Spleen (tissue), 13 donors: ENCODE measurements at places on chromosomes 13 and 19. TPM values are rescaled to one million over a fixed set of nuclear protein-coding genes. Genes with fewer than 3 reads are reported as not detected.

GRCh38 chr13:35618565-35619083, 142.1 kb upstream of the MAB21L1 start:
- no peaks in the 10 kb centered on the region for H3K27me3 ChIP-seq
- H3K27ac ChIP-seq, result no peak overlapping the region
- H3K4me3 ChIP-seq, result no peak overlapping the region
- H3K36me3 ChIP-seq, result no peaks in the 10 kb centered on the region
- DNase-seq, result no peak

GRCh38 chr13:45276913-45277312, 64.1 kb downstream of the TPT1 start:
- no peak for DNase-seq
- H3K4me3 ChIP-seq, result no peak overlapping the region
- H3K27ac ChIP-seq, result no peak overlapping the region
- H3K27me3 ChIP-seq, result no peaks in the 10 kb centered on the region

DNA sequence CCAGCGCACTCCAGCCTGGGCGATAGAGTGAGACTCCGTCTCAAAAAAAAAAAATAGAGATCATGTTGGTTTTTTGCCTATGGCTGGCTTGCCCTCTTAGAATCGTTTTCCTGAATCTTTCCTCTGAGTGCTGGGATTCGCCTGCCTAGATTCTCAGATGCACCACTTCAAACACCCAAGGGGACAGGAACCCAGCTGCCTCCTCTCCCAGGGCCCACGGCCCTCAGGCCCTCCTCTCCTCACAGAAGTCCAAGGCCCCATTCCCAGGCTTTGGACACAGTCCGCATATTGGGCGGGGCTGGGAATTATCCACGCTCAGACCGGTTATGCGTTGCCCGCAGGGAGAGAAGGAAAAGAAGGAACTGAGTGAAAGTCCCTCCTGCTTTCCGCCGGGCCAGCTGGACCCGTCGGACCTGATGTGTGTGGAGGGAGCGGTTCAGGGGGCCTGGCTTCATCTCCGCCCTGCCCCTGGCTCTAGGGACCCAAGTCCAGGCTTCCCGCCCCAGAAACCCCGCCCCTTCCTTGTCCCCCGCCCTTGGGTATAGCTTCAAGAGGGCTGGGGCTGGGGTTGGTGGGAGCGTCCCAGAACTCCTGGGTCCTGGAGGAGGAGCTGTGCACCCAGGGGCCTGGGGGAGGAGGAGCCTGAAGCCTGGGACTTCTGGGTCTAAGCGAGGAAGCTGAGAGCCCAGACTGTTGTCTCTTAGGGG, 5.8 kb downstream of the PPFIA3 start:
- no peak overlapping the region for H3K27ac ChIP-seq
- no peak overlapping the region for H3K4me3 ChIP-seq
- H3K36me3 ChIP-seq, result no peaks in the 10 kb centered on the region
- peaks cover 3% of the 10 kb centered on the region for H3K27me3 ChIP-seq

DNA sequence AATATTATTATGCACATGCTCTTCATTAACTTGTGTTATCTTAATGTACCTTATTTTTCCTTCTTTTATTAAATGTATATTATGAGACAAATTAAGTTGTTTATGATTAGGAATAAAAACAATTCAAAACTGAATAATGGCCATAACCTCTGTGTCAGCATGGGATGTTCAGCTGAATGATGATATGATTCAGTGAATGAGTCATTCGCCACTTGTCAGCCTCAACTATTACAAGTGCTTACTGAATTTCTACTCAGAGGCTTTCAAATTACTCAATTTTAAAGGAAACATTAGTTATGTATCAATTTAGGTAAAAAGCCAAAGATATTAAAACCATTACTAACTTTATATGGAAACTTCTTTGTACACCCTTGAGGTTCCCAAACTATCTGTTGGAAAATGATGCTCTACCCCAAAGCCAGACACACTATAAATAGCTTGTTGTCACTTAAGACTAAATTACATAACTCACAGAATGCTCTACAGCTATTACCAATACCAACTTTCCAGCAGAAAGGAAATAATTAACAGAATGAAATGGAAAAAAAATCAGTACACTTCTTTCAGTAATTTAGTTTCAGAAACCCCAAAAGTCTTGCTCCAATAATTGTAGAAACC, 14.4 kb downstream of the LIG4 start:
- H3K4me3 ChIP-seq, result no peak overlapping the region
- no peak for DNase-seq
- no peak overlapping the region for H3K27ac ChIP-seq
- no peaks in the 10 kb centered on the region for H3K36me3 ChIP-seq

GRCh38 chr19:13003081-13003480, 7.8 kb downstream of the NFIX start:
- no peaks in the 10 kb centered on the region for H3K4me1 ChIP-seq
- no peaks in the 10 kb centered on the region for H3K27me3 ChIP-seq
- no peak for DNase-seq
- no peak overlapping the region for H3K27ac ChIP-seq

GRCh38 chr13:44564936-44565335, 11.2 kb downstream of the TSC22D1 start:
- no peaks in the 10 kb centered on the region for H3K4me1 ChIP-seq
- H3K36me3 ChIP-seq, result no peaks in the 10 kb centered on the region
- no peak overlapping the region for H3K27ac ChIP-seq

- H3K4me3 ChIP-seq, result no peak overlapping the region
- H3K4me1 ChIP-seq, result no peaks in the 10 kb centered on the region
- H3K36me3 ChIP-seq, result peaks cover 59% of the 10 kb centered on the region
- H3K27ac ChIP-seq, result no peak overlapping the region
Measured at GRCh38 chr19:47699360-47699917, 13.8 kb upstream of the EHD2 start.

- H3K36me3 ChIP-seq, result no peaks in the 10 kb centered on the region
- peaks cover 30% of the 10 kb centered on the region for H3K4me1 ChIP-seq
- peak; percentile 80 for DNase-seq
- peak within 1 kb of the TSS; percentile 32 for H3K4me3 ChIP-seq
Measured at GRCh38 chr19:11261971-11262839, at the start of gene DOCK6. Gene DOCK6, minus strand, starts transcription at chr19:11262524. Its CDS starts 84 bp downstream, at chr19:11262440.

Gene ZNF480
- 14.7 TPM for total RNA-seq

GRCh38 chr19:41821003-41821735, 23.3 kb downstream of the LYPD4 start:
- no peak overlapping the region for H3K4me3 ChIP-seq
- peak; percentile 66 for DNase-seq
- no peaks in the 10 kb centered on the region for H3K4me1 ChIP-seq
- no peak overlapping the region for H3K27ac ChIP-seq
- H3K27me3 ChIP-seq, result peaks cover 9% of the 10 kb centered on the region

DNA sequence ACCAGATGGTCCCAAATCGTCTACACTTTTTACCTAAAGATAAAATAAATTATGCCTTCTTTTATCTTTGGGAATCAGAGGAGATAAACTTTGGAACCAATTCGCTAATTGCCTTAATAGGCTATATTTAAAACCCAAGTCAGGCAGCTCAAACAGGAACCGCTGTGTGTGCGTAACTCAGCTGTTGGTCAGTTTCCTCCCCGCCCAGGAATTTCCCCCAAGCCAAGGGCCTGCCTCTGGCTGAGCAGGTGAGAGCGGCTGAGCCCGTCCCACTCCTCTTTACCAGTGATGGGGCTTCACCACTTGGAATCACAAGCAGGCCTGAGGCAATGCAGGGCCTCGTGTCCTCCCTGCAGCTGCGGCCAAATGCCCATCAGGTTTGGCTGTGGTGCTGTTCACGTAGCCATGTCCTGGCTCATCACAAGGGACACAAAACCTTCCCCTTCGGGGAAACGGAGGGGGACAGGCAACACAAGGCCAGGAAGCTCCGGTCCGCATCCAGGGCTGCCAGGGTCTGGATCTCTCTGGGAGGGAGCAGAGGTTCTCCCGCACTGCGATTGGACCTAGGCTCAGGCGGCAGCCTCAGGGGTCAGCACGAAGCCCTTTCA, 503 bp upstream of the SLC7A9 start:
- H3K36me3 ChIP-seq, result no peaks in the 10 kb centered on the region
- no peak overlapping the region for H3K27ac ChIP-seq
- DNase-seq, result peak; percentile 66
- H3K27me3 ChIP-seq, result no peaks in the 10 kb centered on the region

Gene GRK1
- not detected for total RNA-seq

Gene SERTAD1
- 16.2 TPM for total RNA-seq

GRCh38 chr13:27273658-27274425, 3.2 kb downstream of the RASL11A start:
- peaks cover 7% of the 10 kb centered on the region for H3K36me3 ChIP-seq
- no peak overlapping the region for H3K4me3 ChIP-seq
- peaks cover 8% of the 10 kb centered on the region for H3K4me1 ChIP-seq

DNA sequence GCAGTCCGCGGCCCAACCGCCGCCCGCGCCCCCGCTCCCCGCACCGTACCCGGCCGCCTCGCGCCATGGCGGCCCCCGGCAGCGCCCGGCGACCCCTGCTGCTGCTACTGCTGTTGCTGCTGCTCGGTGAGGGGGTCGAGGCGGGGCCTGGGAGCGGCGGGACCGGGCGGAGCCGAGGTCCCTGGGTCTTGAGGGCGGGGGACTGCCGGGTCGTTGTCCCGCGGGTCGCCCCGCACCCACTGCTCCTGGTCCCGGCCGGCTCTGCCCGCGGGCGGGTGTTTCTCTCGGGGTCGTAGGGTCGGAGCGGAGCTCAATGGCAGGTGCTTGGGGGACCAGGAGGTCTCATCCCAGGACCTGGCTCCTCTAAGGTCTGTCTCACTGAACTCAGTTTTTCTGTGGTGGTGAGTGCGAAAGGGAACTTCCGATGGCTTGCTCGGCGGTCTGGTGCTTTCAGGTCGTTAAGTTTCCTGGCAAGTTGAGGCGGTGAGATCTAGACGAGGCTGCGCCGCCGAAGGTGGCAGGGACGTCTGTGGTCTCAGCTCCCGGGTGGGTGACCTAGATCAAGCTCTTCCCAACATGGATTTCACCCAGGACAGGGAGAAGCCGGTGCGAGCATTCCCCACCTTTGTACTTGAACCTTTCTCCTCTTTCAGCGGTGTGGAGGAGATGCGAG, 467 bp downstream of the LAMP1 start:
- DNase-seq, result no peak
- H3K27ac ChIP-seq, result peak overlapping the region; percentile 91
- H3K4me3 ChIP-seq, result peak overlapping the region; percentile 88
- H3K4me1 ChIP-seq, result peaks cover 25% of the 10 kb centered on the region

GRCh38 chr13:46992383-46992952, 95.6 kb upstream of the HTR2A start:
- H3K27ac ChIP-seq, result no peak overlapping the region
- no peaks in the 10 kb centered on the region for H3K27me3 ChIP-seq
- DNase-seq, result no peak
- no peaks in the 10 kb centered on the region for H3K4me1 ChIP-seq
- H3K36me3 ChIP-seq, result no peaks in the 10 kb centered on the region

DNA sequence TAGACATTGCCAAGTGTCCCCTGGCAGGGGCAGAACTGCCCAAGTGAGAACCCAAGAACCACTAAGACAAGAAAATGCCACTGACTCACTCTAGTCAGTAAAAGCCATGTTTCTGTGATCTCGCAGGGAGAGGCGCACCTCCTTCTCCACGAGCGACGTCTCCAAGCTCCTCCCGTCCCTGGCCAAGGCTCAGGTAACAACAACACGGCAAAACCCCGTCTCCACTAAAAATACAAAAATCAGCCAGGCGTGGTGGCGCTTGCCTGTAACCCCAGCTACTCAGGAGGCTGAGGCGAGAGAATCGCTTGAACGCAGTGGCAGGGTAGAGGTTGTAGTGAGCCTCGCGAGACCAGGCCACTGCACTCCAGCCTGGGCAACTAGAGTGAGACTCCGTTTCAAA, 17.5 kb upstream of the USE1 start:
- H3K4me3 ChIP-seq, result no peak overlapping the region
- peaks cover 100% of the 10 kb centered on the region for H3K36me3 ChIP-seq
- no peak for DNase-seq
- no peak overlapping the region for H3K27ac ChIP-seq

DNA sequence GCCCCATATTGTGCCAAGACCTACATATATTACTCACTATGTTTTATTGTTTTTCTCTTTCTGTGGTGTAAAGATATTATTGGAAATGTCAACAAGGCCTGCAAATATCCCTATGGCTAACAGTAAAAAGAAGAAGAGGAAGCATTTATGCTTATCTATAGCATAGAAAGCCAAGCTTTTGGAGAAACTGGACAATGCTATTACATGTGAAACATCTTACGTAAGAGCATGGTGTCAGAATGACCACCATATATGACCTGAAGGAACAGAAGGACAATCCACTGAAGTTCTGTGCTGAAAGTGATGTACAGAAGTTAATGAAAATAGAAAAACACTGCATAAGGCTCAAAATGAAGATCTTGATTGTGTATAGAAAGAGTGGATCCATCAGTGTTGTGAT, 145.2 kb downstream of the KCTD12 start:
- no peak overlapping the region for H3K4me3 ChIP-seq
- no peaks in the 10 kb centered on the region for H3K36me3 ChIP-seq
- peaks cover 19% of the 10 kb centered on the region for H3K4me1 ChIP-seq

Gene ZNF69
- total RNA-seq, result 3.1 TPM

- no peaks in the 10 kb centered on the region for H3K36me3 ChIP-seq
- peaks cover 35% of the 10 kb centered on the region for H3K27me3 ChIP-seq
- peak within 1 kb of the TSS; percentile 64 for H3K4me3 ChIP-seq
- no peak for DNase-seq
- H3K27ac ChIP-seq, result no peak within 1 kb of the TSS
Measured at GRCh38 chr13:96089749-96090239, at the start of gene HS6ST3. Gene HS6ST3, plus strand, starts transcription at chr13:96090107.

Gene EID2
- 7.9 TPM for total RNA-seq

GRCh38 chr13:23674795-23675640, 104.8 kb downstream of the TNFRSF19 start:
- H3K27ac ChIP-seq, result no peak overlapping the region
- H3K4me1 ChIP-seq, result no peaks in the 10 kb centered on the region
- H3K27me3 ChIP-seq, result no peaks in the 10 kb centered on the region
- DNase-seq, result no peak

Gene NCR1
- 13.7 TPM for total RNA-seq

DNA sequence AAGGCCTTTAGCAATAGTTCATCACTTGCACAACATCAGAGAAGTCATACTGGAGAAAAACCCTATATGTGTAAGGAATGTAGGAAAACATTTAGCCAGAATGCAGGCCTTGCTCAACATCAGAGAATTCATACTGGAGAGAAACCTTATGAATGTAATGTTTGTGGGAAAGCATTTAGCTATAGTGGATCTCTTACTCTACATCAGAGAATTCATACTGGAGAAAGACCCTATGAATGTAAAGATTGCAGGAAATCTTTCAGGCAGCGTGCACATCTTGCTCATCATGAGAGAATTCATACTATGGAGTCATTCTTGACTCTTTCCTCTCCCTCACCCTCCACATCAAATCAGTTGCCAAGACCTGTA, 19.8 kb downstream of the ZNF583 start:
- no peak for DNase-seq
- no peak overlapping the region for H3K27ac ChIP-seq
- H3K4me3 ChIP-seq, result no peak overlapping the region
- H3K27me3 ChIP-seq, result no peaks in the 10 kb centered on the region
- no peaks in the 10 kb centered on the region for H3K4me1 ChIP-seq
- H3K36me3 ChIP-seq, result peaks cover 48% of the 10 kb centered on the region

- no peaks in the 10 kb centered on the region for H3K27me3 ChIP-seq
- H3K4me1 ChIP-seq, result no peaks in the 10 kb centered on the region
- H3K27ac ChIP-seq, result no peak overlapping the region
Measured at GRCh38 chr19:57466489-57466888, 9.5 kb upstream of the VN1R1 start.
